ENCODE measurements at places on chromosomes 7 and 10.

DNA sequence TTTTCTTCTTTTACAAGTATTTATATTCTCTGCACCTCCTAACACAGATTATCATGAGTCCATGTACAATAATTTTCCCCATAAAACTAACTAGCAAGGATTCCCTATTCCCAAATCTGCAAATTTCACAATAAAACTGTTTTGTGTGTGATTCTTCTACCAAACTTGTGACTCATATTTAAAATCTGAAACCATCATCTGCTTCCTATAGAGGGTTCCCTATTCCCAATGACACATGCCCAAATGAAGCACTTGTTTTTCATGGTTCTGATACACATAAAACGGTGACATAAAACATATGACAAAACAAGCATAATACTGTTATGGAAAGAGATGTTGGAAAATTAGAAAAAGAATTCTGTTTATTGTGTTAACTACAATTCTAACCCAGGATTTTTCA lies 657.6 kb downstream of the PARD3 start:
- peak; percentile 34 for DNase-seq

- DNase-seq, result peak; percentile 57
Observed at GRCh38 chr10:6151087-6151977, 51.4 kb upstream of the PFKFB3 start.

GRCh38 chr7:144628176-144628575 lies 207.7 kb downstream of the TPK1 start:
- no peak for DNase-seq

DNA sequence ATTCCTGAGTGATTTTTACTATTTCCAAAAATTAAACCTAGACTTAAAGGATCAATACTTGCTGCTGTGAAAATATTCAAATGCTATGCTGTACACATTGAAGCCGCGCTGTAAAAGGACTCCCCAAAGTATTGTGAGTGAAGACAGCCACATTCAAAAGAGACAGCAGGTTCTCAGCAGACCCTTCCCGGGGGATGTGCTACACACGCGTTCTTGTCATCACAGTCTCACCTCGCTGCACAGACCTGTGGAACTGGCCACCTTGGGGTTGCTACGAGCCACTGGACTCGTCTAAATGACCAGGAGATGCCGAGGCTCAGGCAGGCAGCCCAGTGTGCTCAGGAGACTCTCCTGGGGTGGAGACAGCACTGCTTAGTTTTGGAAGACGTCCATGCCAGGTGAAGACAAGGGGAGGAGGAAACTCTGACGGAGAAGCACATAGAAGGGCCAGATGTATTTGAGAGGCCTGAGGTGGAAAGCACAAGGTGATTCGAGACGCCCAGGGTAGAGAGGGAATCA lies 367.7 kb upstream of the SHH start:
- DNase-seq, result no peak

- DNase-seq, result no peak
Observed at GRCh38 chr10:103058034-103058433, 135.0 kb downstream of the NT5C2 start.

- DNase-seq, result peak; percentile 25
Observed at GRCh38 chr10:100656454-100656853, 88.9 kb upstream of the PAX2 start.

GRCh38 chr10:65827359-65827758 lies 1098.5 kb upstream of the LRRTM3 start:
- no peak for DNase-seq

DNA sequence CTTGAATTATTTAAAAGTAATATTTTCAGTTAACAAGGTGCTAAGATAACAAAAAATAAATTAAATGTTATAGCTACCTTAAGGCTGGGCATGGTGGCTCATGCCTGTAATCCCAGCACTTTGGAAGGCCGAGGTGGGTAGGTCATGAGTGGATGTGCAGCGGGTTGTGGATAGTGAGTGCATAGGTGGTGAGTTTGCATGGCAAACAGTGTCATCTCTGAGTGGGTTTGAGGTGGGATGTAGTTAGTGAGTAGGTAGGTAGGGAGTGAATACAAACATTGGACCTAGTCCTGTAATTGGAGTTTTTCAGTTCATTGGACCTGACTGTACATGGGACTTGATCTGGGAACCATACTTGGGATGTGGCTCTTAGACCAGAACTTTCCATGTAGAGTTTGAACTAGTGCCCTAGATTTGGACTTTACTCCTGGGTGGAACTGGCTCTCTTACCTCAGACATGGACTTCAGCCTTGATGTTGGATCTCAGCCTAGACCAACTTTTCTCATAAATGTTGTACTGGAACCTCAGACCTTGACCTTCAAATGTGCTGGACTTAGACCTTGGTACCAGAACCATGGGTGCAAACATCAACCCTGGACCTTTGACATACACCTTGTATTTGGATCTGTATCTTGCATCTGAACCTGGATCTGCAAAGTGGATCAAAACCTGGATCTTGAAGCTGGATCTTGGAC lies 47.0 kb downstream of the SEC61G start:
- no peak for DNase-seq

DNA sequence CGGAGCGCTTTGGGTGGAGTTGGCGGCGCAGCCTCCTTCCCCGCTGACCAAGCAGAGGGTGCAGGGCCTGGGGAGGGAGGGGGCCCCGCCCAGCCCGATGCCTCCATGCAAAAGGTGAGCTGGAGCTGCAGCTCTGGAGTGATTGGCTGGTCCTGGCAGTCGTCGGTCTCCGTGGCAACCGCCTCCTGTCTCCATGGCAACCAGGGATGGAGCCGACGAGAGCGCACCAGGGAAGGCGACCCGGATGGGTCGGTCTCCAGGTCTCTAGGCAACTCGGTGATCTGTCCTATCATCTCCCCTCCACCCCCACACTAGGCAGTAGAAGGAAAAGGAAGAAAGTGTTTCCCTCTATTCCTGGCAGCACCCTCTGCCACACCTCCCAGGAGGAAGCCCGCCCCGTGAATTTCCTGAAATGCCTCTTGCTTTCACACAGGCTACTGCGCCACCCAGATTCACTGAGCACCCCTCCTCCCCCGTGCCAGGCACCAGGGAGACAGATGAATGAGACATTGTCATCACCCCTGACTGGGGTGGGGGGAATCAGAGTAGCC lies 647 bp upstream of the NACAD start:
- DNase-seq, result peak; percentile 71

- no peak for DNase-seq
Observed at GRCh38 chr10:45495438-45496152, 121.6 kb downstream of the ALOX5 start.

DNA sequence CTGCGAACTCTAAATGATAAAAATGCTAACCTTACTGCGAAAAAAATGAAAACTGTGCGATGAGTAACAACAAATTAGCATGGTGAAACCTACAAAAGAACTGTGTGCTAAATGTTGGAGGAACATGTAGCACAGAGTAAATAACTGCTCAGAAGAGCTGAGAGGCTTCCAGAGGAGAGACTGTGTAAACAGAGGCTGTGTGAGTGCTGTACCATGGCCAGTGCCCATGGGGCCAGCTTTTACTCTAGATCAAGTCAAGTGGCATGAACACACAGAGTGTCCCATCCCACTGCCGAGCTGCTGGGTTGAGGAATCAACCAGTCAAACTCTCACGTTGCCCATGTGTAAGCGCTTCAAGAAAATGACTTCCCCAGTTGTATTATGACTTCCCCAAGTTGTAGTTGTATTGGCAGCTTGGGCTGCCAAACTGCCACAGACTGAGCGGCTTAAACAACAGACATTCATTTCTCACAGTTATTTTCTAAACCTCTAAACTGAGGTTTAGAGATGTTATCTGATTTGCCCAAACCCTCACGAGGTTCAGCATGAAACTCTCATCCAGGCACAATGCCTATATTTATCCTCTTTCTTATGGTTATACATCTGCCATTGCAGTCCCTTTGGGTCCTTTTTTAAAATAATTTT lies 270.7 kb downstream of the ABCA13 start:
- no peak for DNase-seq

GRCh38 chr10:44853148-44853734 lies 57.9 kb upstream of the TMEM72 start:
- peak; percentile 28 for DNase-seq

DNA sequence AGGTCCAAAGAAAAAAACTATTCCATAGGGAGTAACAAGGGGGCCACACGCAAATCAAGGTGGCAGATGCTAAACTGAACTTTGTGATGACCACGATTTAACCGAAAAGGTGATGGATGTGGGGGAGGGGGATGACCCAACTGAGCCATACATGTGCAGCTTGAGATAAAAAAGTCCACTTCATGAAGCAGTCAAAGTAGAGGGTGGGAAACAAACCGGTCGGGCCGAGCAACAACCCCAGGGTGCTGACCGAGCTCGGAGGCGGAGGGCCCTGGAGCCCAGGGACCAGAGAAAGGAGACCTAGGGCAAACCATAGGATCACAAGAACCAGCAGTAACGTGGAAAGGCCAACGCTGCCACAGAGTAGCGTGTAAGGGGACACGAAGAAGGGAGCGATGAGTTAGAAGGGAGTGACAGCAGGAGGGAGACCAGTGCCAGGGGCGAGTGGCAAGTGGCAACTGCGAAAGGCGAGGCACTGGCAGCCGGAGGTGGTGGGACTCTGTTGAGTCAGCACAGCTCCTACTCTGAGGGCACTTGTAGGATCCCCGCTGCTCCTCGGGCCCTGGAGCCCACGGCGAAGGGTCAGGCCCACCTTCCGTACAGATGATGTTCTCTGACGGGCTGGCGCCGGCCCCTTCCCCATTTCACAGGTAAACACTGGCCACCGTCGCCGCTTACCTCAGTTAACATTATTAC lies 540 bp downstream of the SNX13 start:
- DNase-seq, result peak; percentile 45

DNA sequence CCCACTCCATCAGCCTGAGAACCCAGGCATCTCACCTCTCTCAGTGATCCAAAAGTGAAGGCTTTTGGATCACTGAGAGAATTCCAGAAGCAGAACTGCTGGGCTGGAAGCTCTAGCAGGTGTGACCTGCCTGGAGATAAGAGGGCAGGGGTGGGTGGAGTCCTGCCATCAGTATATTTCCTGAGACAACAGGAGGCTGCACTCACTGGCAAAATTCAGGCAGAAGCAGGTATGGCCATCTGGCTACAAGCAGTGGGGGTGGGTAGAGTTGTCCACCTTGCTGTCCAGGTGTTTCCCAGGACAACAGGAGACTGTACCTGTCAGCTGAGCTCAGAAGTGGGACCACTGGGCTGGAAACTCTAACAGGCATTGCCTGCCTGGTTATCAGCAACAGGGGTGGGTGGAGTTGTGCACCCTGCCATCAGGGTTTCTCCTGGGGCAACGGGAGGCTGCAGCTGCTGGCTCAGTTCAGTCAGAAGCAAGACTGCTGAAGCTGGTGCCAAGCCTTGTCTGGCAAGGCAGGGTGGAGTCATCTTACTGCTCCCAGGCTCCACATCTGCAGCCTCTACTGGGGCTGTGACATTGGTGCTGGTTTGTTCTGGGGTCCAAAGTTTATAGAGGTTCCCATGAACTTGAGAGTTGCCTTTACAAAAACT lies 47.2 kb upstream of the SFTPD start:
- no peak for DNase-seq

GRCh38 chr7:85160223-85160622 lies 26.6 kb downstream of the SEMA3D start:
- DNase-seq, result peak; percentile 14

- DNase-seq, result no peak
Observed at GRCh38 chr7:45414226-45414625, 159.9 kb upstream of the ADCY1 start.

GRCh38 chr7:156151078-156151477 lies 338.8 kb upstream of the SHH start:
- DNase-seq, result no peak

- no peak for DNase-seq
Observed at GRCh38 chr7:156222151-156222550, 409.9 kb upstream of the SHH start.

GRCh38 chr7:16759840-16760239 lies 6.3 kb downstream of the TSPAN13 start:
- no peak for DNase-seq

DNA sequence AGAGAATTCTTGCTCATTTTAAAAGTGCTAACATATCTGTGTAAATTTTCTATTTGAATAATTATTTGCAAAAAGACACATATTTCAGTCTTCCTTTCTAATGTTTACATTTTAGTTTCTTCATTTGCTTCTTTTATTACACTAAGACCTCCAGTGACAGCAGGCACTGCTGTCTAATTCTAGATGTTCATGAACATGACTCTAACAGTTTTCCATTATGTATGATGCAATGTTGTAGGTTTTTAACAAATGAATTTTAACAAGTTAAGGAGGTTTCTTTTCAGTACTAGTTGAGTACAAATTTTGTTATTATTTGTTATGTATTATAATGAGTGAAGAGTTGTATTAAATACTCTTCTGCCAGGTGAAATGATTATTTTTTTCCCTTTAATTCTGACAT lies 83.6 kb downstream of the GRB10 start:
- DNase-seq, result no peak

DNA sequence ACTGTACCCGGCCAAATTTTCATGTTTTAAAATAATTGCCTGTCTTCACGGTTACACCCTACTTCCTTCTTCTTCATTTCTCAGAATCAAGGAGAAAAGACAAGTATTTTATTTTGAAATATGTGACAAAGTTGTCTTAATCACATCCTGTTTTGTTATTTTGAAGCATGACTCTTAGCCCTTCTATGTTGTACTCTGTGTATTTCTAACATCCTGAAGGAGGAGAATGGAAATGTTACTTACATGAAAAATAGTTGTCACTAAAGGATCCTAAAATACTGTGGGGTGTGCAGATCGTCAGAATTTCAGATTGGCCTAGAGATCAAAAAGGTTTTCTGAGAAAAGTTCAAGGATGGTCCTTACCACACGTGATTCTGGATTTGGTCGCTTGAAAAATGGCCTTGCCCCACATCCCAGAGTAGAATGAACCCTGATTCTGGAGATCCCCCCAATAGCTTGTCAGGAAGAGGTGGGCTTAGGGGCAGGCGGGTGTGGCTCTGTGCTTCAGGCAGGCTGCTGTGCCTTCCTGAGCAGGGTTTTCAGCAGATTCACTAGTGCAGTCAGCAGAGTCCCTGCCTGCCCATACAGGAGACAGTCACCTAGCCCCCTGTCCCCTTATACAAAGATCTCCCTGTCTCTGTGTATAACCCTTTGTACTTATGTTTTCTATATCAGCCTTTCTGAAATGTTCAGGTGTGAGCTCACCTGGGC lies 8.6 kb downstream of the UPP1 start:
- no peak for DNase-seq

DNA sequence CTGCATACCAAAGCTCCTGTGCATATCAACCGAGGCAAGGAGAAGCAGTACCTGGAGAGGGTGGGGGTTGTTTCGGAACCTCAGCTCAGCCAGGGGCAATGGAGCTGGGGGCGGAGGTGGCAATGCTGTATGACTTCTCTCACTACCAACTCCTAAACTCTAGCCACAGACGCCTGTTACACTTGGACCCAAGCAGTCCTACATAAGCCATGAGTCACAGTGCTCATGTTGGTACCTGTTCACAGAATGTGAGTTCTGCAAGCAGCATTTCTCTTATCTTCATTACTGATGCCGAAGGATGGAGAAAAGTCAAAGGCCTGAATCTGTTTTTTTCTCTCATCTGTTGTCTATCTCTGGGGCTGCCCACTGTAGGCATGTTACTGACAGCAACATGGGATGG lies 3.2 kb upstream of the RAB18 start:
- DNase-seq, result no peak

DNA sequence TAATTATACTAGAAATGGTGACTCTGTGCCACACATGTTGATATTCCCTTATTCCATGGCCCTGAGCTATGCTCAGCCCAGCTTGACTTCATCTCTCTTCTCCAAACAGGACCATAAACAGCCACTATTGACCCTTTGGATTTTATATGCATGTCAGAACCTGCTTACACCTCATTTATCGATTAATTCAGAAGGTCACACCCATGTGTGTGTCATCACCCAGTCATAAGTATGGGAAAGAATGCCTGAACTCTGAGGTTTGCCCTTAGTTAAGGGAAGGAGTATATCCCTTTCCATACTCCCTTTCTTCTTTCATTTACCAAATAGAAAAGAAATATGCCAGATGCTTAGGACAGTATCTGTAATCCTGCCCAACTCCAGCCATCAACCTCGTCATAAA lies 602.3 kb downstream of the SORCS3 start:
- no peak for DNase-seq

Measured in AG08395 (cell line).